ENCODE measurements at places on chromosomes 3 and 15.

GRCh38 chr3:190706582-190706981 is 155.9 kb downstream of the GMNC start:
- no peak for DNase-seq

DNA sequence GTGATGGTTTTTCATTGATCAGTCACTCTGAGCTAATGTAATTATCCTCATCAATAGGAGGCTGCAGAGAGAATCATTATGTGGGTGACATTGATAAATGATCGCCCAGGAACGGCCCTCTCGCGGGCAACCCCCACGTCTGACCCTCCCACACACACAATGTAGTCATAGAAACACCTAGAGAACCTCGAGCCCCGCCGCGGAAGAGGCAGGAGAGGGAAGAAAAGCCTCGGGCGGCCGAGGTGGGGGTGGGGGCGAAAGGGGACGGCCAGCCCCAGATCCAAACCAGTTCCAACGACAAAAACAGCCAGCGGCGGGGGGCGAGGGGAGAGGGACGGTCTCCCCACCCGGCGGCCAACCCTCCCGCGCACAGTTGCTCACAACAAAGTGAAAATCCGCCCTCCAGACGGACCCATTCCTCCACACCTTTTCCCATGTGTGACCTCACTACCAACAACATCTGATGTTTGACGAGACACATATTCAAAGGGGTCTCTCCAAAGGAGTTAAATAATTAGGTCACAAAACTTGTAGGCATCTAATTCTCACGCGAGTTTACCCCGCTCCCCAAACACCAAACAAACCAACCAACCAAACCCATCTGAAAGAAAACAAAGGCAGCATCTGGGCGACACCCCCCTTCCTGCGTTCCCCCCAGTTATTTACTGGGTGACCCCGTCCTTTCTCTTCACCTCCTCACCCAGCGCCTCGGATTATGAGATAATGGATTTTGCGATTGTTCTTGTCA is 213.0 kb downstream of the MEIS2 start:
- DNase-seq = no peak

DNA sequence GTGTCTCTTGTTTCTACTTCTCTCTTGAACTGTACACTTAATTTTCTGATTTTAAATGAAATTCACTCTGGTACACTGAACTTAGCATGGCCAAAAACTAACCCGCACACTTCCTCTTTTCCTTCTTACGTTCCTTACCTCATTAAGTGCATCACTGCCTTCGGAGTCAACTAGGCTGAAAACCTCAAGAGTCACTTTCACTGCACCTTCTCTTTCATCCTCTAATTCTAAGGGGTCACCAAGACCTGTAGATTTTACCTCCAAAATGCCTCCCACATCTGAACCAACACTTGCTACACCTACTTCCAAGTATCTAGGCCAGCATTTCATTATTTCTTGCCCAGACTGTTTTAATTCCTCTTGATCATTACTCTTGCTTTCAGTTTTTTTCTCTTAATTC is 6.6 kb downstream of the CBLB start:
- DNase-seq = no peak

DNA sequence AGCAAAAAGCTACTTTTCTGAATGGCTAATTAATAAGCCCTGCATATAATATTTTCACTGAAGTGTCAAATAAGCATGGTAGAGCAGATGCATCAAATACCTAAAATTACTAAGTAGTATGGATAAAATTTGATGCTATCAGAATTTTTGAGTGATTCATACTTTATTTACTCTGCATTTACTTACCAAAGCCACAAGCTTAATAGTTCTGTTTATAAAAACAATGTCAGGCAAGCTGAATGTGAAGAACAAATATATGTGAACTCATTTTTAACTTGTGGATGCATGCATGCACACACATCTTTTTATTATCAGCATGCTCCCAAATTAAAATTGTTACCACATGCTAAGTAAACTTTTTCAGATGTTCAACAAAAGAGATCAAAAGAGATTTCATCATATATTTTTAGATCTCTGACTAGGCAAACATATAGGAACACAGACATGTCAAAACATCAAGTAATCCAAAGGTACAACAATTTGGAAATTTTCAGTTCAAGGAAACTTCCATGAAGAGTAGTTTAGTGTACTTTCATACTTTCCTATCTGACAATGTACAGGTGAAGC is 969.4 kb downstream of the ROBO1 start:
- DNase-seq = peak; percentile 14

DNA sequence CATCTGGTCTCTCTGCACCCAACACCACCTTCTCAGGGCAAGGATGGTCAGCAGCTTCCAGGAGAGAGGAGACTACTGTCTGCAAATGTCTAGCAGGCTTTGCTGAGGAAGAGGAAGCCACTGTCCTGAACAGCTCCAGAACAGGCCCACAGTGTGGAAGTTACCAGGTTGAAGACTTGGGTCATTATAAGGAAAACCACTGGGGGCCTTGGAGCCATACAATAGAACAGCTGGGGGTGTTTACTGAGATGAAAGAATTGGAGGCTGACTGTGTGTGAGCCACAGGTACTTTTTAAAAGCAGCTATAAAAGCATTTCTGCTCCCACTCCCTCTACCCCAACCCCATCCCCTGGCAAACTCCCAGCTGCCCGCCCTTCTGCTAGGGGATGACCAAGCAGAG is 24.2 kb downstream of the SRGAP3 start:
- DNase-seq = no peak

DNA sequence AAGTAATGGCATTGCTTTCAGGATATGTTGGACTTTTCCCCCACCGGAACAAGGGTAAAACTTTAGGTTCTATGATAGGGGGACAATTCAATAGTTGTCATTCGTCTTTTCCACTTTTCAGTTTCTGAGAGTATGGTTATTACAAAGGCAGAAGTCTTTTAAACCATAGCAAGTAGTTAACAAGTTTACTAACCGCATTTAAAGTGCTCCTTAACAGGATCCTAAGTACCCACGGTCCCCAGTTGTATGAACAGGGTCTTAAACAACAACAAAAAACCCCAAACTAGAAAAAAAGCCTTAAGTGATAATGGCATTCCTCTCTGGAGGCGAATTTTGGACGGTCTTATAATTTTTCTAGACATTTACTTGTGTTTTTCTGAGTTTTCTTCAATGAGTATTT is 831 bp downstream of the IFT57 start:
- DNase-seq = peak; percentile 4

DNA sequence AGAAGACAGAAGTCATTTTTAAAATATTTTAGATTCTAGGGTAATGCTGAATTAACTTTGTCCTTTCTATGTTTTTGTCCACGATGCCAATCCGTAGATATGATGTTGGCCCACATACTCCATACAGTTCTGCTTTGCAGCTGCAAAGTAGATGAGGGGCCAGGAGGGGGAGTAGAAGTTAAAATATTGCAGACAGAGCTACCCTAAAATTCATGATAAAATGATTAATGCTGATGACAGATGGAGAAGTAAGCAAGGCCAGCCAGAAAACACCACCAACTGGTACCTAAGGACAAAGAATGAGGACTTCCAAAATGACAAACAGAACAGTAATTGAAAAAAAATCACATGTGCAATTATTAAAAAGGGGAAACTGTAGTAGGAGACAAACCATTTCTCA is 756.6 kb upstream of the ARPP21 start:
- DNase-seq = no peak

DNA sequence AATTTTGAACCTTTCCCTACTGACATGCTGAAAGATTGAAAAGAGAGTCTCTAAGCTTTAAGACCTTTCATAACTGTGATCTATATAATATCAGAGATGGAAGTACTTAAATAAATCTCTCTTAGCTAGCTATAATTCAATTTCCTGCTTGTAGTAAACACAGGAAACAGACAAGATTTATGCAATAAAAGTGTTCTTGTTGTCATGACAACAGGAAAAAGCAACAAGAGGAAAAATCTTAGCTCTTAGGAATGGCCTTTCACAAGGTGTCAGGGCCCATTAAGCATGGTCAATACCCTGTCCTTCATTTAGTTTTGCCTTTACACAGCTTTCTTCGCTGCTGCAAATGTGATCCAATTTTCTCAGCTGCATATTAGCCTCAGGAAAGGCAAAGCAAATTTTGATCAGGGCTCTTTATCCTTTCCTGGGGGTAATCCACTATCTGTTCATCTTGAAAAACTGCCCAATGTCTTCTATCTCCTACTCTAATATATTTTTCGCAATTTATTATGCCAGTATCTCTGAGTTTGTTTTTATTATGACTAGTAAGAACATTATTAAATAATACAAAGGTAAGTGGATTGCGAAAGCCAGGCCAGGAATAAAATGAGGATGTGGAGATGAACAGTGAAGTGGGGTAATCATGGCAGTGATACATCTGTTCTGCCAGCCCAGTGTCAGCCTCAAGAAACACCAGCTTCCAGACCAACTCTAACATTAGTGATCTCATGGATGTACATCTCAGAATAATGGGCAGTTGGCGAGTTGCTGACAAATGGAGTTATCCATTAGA is 28.7 kb downstream of the SIDT1 start:
- peak; percentile 23 for DNase-seq

DNA sequence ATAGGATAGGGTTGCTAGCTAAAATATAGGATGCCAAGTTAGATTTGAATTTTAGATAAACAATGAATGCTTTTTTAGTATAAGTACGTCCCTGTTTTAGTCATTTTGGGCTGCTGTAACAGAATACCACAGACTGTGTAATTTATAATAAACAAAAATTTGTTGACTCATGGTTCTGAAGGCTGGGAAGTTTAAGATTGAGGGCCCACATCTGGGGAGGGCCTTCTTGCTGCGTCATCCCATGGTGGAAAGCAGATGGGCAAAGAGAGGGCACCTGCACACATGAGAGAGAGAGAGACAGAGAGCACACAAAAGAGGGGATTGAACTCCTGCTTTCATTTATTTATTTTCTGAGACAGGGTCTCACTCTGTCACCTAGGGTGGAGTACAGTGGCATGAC is 246.5 kb downstream of the EPHB1 start:
- DNase-seq = peak; percentile 19

Measured in fibroblast of mammary gland (primary cell).